ENCODE measurements at places on chromosomes 2 and 18. TPM values are rescaled to one million over a fixed set of nuclear protein-coding genes. Genes with fewer than 3 reads are reported as not detected.

GRCh38 chr2:43292297-43292696 lies 65.9 kb upstream of the ZFP36L2 start:
- no peak for DNase-seq

GRCh38 chr2:113157118-113157896 lies 16.5 kb upstream of the PSD4 start:
- DNase-seq = peak; percentile 89

DNA sequence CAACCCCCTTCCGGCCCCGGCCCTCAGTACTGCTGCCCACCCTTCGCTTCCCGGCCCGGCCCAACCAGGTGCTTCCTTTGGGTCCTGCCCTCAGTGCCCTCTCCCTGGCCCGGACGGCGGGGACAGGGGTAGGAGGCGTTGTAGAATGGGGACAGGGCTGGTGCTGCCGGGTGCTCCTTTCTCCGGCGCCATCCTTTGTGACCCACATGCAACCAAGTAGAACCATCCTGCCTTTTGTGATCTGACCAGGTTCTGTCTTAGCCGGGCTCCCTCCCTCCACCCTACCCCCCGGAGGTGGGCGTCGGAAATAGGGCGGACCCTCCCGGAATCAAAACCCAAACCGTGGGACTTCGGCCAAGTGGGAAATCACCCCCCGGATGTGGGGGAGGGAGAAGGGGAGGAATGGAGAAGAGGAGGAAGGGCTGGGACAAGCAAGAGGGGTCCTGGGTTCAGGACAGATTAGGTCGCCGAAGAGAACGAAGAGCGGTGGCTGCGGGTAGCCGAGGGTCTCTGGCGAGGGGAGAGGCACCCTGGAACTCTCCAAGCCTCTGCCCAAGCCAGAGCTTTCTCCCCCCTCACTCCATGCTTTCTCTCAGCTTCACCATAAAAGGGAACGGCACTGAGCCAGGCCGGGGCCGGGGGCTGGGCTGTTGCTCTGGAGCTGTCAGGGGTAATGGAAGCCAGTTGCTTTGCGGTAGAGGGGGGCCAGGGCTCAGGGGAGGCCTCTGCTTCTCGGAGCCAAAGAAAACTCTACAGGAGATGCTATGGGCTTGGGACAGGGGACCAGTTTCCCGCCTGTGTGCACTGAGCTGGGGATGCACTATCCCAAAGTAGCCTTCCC lies 756 bp upstream of the OST4 start:
- DNase-seq = no peak

DNA sequence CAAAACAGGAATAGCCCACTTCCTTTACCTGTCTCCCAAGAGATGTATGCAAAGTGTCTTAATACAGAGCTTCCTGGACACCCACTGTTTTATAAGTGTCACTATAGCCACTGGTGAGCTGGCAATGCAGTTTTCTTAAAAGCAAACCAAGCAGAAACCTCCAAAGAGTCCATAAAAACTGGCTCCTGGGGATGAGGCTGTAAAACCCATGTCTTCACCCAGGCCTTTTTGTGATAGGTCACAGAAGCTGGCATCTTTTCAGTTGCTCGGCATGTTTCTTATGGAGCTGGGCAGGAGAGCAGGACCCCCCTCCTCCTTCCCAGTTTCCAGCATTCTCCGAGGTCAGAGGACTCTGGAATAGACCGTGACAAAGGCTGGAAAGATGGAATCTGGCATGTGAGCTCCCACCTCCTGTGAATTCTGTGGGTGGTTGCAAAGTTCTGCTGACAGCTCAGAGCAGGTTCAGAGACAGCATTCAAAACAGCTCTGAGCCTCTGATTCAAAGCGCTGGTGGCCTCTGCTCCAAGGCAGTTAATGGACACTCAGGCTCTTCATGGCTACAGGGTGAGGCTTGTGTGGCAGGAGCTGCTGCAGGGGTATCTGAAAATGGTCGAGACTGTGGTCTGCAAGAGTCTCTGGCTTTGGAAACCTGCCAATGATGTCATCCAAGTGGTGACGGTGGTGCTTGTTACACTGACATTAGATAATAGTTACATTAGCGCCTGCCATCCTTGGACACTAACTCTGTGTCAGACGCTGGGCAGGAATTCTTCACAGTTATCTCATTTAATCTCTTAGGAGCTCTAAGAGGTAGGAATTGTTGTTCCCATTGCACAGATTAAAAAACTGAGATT lies 283.4 kb downstream of the CLIP4 start:
- DNase-seq = no peak

- no peak for DNase-seq
Measured at GRCh38 chr2:5530011-5530696, 162.0 kb upstream of the SOX11 start.

The RTN4 gene
- total RNA-seq = 681 TPM

The HOXD13 gene
- 1.1 TPM for total RNA-seq
